Lung microvascular endothelial cell (primary cell): ENCODE measurements at places on chromosomes 3 and 15. TPM values are rescaled to one million over a fixed set of nuclear protein-coding genes. Genes with fewer than 3 reads are reported as not detected.

DNA sequence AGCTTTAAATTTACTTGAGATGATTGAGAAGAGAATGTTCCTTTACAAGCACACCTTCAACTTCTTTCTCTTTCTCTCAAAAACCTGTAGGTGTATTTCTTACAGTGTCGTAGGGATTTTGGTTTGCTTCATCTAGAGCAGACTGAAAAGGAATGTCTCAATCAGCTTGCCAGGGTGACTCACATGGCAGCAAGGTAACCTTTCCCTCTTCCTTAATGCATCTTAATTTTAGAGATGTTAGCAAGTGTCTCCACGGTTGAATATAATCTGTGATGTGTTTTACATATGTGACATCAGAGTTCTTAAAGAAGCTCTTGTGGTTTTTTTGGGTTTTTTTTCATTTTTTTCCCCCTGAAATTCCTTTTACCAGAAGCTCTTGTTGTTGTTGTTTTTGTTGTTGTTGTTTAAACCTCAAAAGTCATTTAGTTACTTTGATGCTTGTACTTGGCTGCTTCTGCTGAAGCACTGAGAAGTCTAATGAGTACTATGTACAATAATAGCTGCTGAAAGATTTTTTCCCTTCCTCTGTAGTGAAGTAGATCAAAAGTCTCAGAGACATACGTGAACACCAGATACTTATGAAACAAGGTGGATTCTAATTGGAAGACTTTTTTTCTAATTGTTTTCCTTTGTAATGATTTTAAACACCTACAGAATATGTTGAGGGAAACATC lies 83.1 kb downstream of the RETNLB start:
- DNase-seq: no peak

- no peak for DNase-seq
These were observed 265.4 kb upstream of the ARHGEF26 start for GRCh38 chr3:153855772-153856171.

- no peak for DNase-seq
These were observed 49.7 kb downstream of the KLHL25 start for GRCh38 chr15:85745023-85745422.

- DNase-seq: no peak
These were observed 4.4 kb upstream of the ATOSA start for GRCh38 chr15:52683580-52683979.

DNA sequence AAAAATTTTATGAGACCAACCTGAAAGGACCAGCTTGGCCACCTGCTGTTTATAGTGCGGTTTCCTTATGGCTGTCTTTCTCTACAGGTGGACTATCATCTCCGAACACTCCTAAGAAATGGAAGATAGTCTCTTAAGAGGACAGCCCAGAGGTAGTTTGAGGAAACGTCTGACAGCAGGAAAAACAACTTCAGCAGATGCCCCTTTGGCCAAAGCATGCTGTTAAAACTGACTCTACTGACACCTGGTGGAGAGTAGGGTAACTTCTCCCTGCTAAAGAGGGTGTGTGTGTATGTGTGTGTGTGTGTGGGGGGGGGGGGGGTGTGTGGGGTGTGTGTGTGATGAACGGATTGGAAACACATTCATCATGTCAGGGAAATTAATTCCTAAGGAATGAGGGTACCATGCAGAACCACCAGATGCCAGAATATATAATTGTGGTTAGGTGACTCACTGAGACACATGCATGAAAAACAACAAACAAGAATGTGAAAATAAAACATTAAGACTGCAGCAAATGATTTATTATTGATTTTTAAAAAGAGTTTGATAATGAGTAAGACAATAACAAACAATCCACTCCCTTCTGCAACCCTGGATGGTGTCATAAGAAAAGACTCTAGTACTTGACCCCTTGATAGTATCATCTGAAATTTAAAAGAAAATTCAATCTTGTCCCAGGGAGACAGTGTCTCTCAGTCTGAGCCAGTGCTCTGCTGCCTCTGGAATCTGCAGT lies 256.5 kb downstream of the THRB start:
- DNase-seq: peak; percentile 88

GRCh38 chr3:58151637-58152036 lies 59.1 kb downstream of the DNASE1L3 start:
- no peak for DNase-seq

GRCh38 chr15:75732809-75733451 lies 20.3 kb upstream of the CSPG4 start:
- DNase-seq: peak; percentile 70

DNA sequence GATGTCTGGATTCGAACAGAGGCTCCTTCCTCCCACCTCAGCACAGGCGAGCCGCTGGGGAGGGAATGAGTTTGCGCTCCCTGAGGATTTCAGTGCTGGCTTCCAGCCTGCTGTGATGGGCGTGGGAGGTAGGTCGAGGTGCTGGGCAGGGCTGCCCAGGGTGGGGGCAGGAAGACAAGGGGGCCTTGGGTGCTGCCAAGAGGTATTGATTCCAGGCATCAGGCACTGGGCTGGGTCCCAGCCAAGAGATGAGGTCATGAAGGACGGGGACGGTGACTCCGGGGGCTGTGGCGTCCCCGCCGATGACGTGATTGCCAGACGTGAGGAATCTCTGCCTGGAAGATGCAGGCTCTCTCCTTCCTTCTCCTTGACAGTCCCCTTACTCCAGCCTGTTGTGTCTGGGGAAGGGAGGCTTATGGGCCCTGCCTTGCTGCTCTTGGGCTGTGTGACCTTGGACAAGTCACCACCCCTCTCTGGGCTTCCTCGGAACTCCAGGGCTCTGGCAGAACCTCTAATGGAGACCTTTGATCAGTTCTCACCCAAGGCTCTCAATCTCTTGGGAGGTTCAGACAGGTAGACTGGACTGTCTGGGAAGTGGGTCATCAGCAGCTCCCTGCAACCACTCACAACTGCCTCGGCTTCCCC lies 116.8 kb downstream of the FBLN2 start:
- DNase-seq: no peak

GRCh38 chr3:148128136-148128535 lies 569.6 kb upstream of the AGTR1 start:
- DNase-seq: no peak

- no peak for DNase-seq
These were observed 6.6 kb downstream of the NRROS start for GRCh38 chr3:196645897-196646665.

GRCh38 chr3:172124271-172124670 lies 84.9 kb downstream of the FNDC3B start:
- no peak for DNase-seq

- DNase-seq: no peak
These were observed 76.2 kb downstream of the DCUN1D1 start for GRCh38 chr3:182904164-182904563.

- DNase-seq: peak; percentile 80
These were observed 278.8 kb downstream of the FOXP1 start for GRCh38 chr3:71304684-71305083.

DNA sequence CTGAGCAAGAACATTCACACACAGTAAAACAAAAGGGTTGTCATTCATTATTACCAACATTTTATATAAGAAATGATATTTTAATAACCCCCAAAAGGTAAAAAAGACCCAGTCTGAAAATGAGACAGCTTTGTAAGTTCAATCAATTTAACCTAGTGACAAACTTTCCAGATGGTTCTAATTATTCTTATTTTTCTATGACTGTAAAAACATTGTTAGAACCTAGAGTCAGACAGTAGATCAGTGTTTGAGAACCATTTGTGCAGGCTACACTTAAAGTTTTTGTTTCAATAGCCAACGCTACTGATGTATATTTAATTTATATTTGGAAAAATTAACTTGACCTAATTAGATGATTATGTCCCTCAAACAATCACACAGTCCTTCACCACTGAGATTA lies 708.4 kb upstream of the CBLB start:
- DNase-seq: no peak

DNA sequence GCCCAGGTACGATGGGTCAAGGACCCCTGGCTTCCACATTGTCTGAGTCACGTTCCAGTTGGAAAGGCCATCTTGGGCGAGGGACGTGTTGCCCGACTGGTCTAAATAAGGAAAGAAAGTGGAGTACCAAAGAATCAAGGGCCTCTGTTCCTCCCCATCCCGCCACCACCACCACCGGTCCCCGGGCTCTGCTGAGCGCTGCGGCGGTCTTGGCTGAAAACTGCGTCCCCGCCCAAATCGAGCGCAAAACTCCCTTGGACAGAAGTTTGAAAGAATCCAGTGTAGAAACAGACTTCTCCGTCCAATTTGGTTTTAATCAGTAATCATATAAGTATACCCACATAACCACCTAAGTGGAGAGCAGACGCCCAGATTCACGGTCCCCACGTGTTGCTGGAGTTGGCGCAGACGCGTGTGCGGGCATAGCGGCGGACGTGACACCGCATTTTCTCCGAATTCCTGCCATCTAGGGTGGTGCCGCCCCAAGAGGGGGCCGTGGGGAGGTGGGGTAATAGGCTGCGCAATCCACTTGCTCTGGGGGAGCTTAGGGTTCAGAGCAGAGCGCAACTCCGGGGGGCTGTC lies 243.8 kb upstream of the TOPAZ1 start:
- no peak for DNase-seq

Gene SPINK8
- total RNA-seq: not detected in 2 replicates

Gene PRTG
- total RNA-seq: 0.40 and 1.7 TPM in 2 replicates

Gene CHRD
- 0.20 and 0.22 TPM in 2 replicates for total RNA-seq

Gene RLBP1
- total RNA-seq: not detected in 2 replicates

Gene CNTN3
- total RNA-seq: under 0.01 TPM in 1 of 2 replicates, not detected in the other
